ENCODE measurements at places on chromosomes 1 and 21.

- no peak for DNase-seq
Observed at GRCh38 chr1:21165076-21165475, 11.6 kb downstream of the EIF4G3 start.

DNA sequence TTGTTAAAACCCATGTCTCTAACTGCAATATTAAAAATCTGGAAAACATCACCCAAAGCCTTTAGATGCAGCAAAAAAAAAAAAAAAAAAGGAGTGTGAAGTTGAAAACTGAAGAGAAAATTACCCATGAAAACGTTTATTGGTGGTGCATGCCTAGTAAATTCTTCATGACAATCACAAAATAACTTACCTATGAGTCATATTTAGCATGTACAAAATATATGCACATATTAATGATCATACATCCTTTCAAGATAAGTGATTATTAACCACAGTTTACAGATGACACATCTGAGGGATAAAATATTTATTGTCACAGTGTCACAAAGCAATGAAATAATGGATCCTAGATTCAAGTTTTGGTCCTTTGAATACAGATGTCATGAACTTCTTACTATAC is 505.2 kb upstream of the NR5A2 start:
- DNase-seq = no peak

DNA sequence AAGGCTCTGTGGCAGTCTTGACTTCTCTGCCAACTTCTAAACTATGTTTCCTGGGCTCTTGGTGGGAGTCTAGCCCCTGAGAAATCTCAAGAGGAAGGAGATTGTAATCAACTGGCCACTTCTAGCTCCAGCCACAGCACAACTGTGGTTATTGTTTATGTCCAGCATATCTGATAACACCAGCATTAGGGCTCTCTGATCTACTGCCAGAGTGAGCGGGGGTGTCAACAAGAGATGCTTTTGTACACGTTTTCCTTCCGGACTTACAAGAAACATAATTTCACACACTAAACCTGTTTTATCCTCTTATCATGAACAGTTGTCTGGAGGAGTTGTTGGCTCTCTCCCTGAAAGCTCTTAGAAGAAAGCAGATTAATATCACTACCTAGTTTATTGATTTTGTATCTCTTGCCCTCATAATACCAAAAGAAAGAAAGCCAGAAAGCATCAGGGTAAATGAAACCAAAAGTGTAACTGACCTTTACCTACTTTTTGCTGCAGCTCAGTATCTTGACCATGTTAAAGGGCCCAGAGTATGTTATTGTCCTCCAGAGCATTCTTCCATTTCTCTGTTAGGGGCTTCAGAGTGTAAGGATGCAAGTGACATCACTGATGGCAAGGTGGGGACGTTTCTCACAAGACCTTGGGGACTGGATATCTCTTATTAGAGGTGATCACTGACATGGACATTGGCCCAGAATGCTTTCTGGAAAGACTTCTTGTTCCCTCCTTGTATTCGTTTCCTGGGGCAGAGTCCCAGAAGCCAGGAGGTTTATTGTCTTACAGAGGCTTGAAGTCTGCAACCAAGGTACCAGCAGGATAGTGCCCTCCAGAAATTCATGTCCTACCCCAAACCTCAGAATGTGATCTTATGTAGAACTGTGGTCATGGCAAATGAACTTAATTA is 9.6 kb upstream of the SH2D1B start:
- no peak for DNase-seq

DNA sequence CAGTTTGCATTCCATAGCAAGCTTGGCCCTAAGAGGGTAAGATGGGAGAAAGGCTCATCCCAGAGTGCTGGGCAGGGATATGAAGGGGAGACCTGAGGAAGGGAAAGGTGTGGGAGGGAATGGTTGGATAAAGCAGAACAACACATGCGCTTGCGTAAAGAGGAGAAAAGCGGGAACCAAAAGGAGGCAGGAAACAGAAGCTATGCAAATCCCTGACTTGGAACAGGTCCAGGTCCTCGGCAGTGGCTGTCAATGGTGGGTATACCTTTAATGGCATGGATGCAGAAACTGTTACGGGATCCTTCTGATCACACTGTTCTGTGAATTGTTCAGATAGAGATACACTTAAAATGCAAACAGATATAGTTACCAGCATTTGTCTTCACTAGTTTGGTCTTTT is 455.6 kb downstream of the SIPA1L2 start:
- DNase-seq = no peak

GRCh38 chr1:31019401-31019800 is 46.1 kb downstream of the PUM1 start:
- no peak for DNase-seq

DNA sequence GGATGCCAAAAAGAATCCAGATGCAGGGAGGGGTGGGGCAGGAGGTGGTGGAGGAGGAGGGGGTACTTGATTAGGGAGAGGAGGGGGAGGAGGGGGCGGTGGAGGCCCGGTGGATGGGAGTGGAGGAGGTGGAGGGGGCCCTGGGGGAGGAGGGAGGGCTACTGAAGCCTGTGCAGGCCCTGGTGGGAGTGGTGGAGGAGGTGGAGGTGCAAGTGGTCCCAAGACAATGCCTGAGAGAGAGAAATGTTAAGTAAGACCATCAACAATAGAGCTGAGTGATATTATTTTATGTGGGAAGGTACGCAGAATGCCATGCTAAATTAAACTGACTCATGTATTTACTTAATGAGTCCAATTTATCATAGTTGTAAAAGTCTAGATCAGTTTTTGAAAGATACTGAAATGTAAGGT is 86.8 kb upstream of the LBR start:
- DNase-seq = no peak

DNA sequence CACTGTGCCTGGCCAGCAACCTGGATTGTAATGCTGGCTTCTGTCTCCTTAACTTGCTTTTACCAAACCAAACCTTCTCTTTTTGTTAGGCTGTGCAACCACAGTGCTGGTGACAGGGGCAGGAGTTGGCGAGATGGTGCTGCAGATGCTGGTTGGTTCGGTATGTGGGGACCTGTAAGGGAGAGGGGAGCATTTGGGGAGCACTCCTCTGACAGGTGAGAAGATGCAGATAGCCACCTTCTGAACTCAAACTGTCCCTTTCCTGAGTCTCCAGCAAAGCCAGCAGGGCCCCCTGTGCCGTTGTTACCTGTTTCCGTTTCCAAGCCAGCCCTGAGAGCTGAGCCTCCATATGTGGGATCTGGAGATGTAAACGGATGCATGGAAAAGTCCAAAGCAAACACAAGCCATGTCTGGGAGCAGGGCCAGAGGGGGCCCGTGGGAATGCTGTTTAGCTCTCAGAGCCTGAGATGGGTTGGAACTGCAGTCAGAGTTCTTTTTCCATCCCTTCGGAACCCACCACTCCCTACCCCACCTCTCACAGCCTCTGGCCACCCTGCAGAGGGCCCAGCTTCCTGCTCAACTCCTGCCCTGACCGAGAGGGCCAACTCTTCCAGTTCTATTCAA is 34.0 kb downstream of the ELK4 start:
- no peak for DNase-seq
